CD4-positive, alpha-beta T cell treated with Interleukin-17A for 1 hour (primary cell): ENCODE measurements at places on chromosomes 2 and 18.

- DNase-seq: no peak
These were observed 2.7 kb downstream of the MAP4K3 start for GRCh38 chr2:39434233-39434897.

GRCh38 chr2:222884805-222885424 lies 24.1 kb downstream of the ACSL3 start:
- DNase-seq: no peak

DNA sequence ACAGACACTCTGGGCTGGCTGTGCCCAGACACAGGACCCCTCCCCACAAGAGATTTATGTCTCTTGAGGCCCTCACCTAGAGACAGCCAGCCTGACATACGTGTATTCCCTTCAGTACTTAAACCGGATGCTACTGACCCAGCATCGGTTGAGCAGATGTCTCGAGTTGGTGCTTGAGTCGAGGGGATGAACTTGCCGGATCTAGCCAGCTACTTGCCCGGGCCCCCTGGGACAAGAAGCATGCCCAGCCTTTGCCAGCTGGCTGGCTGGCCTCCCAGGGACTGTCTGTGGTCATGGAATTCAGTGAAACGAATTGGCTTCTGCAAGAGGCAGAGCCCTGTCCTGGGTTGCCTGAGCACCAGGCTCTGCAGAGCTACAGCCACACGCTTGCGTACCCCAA lies 36.0 kb downstream of the DNMT3A start:
- no peak for DNase-seq

DNA sequence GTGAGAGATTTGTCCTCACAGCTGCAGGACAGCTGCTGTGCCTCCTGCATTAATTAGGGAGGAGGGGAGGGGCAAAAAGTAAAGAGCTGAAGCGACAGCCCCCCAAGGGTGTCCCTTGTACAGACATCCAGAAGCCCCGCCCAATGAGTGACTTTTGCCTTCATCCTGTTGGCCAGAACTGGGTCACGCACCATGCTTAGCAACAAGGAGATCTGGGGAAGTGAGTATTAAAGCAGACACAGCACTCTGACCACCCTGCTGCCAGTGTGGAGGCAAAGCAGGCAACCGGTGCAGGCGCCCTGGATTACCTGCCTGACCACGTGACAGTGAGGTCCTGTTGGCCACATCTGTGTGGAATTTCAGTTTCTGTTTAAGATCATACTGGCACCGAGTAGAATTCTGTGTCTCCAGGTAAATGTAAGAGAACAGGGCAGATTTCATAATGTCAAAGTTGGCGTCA lies 21.5 kb upstream of the BIN1 start:
- no peak for DNase-seq

DNA sequence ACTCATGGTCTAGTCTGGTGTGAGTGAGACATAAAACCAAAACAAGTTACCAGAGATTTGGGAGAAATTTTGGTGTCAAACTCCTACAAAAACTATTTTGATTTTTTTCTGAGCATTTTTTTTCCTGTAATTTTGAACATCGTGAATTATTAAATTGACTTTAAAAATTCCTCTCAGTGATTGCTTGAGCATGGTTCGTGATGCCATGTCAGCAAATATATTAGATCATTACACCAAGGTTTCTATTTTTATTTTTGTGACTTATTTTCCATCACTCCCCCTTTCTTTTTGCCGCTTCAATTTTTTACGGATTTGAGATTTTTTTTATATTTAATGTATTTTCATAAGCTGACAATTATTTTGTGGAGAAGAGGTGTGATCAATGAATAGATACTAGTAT lies 613.9 kb upstream of the LRATD1 start:
- no peak for DNase-seq

DNA sequence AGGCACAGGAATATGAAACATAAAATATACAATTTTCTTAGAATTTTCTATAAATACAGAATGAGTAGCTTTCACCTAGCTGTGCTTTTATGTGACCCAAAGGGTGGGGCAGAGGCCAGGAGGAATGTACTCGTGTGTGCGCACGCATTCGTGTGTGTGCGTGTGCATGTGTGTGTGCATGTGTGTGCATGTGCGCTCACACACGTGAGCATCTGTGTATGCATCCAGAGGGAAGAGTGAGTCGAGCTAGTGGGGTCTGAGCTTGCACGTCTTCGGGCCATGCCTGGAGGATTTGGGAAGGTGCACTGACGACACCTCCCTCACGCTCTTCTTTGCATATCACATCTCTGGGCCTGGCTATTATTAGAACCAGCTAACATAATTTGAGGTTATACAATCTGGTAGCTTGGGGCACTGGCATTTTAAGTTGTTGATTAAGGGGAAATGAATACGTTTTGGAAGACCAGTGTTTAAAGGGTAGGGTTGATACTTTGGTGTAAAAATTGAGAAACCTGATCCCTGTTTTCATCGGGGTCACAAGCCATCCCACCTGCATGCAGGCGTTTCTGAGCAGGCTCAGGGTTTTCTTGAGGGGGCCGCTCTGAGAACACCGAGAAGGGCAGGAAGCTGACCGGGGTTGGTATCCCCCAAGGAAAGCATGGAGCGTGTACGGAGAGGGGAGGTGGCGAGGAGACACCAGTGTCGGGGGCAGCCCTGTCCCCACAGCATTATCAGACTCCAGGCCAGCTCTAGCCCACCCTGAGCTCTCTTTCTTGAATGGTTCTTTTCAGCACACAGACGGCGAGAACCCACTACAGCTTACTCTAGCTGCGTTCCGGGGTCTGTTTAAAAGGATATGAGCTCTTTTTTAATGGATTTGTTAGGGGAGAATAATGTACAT lies 85.3 kb downstream of the LRRFIP1 start:
- DNase-seq: no peak

DNA sequence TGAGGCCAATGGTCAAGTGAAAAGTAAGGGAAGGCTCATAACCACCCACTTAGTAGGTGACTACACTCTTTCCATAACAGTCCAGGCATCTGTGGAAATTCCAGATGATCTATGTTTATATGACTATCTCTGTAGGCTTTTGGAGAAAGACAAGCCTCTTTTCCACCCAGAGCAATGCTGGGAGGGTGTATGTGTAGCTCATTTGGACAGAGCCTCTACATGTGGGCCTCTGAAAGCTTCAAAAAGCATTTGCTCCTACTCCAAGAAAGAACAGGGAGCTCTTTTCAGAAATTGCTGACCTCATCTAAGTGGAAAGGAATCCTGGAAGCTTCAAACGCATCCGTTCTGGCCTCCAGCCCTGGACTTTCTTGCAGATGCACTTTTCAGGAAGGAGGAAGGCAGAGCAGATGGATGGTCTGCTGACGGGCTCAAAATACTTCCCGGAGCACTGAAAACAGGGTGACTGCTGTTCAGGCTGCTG lies 308.7 kb downstream of the LRATD1 start:
- no peak for DNase-seq

DNA sequence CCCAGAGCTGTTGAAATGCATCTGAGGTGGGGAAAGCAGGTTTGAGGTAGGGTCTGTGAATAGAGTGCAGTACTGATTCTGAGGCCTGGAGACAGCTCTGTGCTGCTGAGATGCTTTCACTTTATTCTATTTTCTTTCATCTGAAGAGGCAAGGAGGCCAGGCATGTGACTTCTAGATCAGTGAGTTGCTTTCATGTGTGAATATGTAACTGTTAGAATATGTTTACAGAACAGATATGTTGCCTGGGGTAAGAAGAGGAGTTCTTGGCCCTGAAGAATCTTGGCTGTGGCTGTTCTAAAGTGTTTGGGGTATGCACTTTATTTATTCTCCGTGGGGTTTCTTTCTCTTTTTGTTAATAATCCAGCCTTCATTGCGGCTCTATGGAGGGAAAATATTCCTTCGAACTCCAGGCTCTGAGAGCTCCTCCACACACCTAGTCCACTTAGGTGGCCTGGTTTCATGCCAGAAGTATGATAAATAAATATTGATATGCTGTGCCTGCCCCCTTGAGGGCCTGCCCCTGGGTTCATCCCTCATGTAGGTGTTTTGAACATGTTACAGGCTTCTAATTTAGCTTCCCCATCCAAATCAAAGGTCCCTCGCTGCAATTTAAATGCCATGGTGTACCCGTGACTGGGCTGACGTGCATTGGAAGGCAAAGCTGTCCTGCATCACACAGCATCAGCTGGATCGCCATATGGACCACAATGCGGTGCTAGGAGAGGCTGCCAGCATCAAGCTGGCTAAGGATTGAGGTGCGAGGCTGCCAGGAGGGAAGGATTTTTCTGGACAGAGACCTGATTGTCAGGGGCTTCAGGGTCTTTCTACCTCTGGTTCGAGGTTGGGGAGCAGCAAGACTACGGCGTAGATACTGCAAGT lies 102.9 kb downstream of the PRKCE start:
- DNase-seq: no peak

DNA sequence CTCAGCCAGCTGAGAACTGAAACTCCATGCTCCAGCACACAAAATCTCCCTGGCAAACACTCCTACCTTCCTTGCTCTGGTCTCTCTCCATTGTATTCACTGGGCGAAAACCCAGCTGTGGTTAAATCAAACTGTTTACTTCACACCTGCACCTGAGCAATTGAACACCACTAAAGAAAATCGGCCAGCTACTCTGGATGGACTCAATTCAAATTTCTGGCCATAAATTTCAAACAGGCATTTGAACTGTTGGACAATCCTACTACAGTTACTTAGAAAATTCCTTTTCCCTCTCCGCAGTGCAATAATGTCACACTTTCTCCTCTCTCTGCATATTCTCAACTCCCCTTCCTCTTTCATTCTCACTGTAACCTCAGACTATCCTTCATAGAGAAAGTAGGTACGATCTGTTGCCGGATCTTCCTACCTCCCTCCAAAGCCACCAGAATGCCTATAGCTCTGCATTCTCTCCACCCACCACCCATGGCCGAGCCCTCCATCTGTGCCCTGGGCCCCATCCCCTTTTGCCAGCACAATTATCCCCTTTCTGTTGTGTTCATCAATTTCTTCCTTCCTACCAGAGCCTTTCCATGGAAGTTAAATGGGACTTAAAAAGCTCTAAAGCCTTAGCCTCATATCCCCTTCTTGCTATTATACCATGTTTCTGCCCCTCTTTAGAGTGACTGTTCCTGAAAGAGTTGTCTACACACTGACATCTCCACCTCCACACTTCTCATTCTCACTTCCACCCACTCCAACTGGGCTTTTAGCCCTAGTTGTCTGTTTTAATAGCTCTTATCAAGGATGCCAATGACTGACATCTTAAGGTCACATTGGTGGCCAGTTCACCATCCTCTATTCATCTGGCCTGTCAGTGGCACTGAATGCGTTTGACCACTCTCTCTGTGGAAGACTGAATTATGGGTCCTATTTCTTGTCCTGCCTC lies 127.5 kb upstream of the SLC1A4 start:
- no peak for DNase-seq

GRCh38 chr2:29782087-29782486 lies 139.3 kb downstream of the ALK start:
- DNase-seq: no peak

DNA sequence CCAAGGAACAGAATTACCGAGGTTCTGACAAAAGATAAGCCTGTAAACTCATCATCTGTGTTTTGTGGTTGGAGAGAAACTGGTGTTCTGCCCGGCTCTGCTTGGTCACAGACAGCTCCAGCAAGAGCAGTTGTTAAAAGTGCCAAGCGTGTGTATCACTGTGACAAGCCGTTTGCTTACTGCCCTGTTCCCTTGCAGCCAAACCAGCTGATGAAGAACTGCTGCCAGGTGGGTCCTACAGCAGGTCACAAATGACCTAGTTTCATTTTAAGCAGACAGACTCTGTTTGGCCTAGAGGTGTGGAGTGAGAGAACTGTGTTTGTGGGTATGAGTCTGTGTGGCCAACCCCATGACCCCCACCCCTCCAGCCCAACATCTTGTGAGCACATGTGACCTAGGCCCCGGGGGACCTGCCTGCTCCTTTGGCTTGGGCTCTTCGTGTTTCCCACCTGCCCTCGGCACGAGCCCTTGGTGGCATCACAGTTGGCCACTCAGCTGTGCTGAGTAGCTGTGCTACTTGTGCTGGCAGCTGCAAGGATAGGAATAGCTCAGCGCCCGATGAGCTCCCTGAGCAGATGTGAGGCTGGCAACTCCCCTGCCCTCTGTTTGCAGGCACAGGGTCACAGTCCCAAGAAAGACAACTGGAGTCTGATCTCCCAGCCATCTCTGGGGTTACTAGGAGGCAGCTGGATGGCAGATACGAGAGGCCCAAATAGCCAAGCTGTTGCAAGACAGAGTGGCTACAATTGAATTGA lies 9.7 kb downstream of the OXER1 start:
- peak; percentile 1 for DNase-seq

DNA sequence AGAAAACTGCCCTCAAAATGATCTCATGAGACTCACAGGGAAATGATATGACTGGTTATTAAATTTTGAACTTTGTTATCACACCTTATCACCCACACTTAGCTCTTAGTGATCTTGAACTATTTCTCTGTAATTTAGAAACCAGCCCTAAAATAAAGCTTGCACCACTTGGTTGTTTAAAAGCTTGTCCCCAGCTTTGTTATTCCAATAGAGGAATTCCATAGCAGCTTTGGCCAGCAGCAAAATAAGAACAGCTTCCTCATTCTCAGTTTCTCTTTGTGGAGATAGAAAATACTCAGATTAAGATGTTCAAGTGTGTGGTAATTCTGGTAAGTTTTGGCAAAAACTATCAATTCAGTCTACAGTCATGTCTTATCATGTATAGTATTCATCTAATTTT lies 54.4 kb upstream of the CCDC68 start:
- DNase-seq: no peak

DNA sequence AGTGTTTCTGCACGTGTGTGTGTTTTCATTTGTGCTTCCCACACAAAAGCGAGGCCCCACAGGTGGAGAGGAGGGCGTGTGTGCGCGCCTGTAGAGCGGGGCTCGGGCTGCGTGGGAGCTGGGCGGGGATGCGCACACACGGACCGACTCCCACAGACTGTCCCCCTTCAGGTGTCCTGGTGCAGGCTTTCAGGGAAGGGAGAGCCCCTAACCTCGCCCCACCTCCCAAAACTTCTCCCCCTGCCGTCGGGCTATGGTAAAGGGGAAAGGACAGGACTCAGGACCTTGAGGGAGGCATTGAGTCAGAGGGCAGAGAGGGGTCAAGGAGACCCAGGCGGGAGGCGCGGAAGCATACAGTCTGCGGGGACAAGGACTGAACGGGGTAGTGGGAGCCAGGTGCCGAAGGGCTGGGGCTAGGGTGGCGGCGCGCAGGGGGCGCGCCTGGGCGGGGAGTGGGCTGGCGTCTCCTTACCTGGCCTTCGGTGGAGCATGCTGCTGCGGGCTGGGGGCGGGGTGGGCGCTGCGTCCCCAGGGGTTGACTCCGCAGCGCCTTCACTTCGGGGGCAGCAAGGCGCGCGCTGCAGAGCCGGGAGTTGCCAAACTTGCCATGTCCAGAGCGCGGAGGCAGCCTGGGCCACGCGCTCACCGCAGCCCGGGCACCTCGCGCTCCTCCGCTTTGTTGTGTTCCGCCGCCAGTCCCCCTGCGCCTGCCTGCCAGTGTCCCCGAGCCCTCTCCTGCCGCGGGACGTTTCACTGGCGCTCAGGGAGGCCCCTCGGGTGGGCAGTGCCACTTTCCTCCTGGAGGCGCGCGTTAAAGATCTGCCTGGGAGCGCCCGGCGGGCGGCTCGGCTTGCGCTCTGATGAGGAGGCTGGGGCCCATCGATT lies 302.0 kb downstream of the NCKAP5 start:
- no peak for DNase-seq

DNA sequence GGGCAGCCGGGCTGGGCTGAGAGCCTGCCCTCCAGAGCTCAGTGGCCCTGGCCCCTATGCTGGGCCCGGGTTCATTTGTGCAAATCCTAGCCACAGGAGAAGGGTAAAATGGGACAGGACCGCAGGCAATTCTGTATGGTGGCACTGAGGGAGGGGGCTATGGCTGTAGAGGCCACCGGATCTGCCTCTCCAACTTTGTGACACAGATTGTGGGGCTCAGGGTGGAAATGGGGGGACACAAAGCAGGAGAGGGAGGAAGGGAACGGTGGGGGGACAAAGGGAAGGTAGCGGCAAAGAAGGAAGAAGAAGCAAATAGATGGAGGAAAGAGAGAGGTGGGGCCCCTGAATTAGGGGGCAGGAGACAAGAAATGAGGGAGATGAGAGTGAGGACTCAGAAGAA lies 201.1 kb downstream of the SMAD2 start:
- no peak for DNase-seq
